Breast epithelium (tissue), 4 donors: ENCODE measurements at places on chromosomes 6 and 20.

DNA sequence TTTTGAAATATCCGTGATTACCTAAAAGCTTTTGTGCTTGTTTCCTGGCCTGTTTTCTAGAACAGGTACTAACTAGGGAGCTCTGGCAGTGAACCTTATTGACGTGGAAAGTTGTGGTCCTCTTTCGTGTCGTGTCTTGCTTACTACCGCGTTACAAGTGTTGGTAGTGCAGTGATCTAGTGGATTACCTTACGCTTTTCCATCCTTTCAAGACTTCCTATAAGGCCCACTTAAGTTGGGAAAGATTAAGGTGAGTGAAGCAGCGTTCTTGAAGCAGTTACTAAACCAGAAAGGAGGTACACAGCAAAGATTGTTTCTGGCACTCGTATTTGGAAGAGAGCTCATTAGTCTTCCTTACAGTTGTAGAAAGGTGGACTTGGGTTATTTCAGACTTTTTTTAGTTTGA is 1.9 kb downstream of the PNRC1 start:
- DNase-seq = no peak

GRCh38 chr6:13383328-13384163 is 55.2 kb upstream of the TBC1D7 start:
- no peak for DNase-seq

DNA sequence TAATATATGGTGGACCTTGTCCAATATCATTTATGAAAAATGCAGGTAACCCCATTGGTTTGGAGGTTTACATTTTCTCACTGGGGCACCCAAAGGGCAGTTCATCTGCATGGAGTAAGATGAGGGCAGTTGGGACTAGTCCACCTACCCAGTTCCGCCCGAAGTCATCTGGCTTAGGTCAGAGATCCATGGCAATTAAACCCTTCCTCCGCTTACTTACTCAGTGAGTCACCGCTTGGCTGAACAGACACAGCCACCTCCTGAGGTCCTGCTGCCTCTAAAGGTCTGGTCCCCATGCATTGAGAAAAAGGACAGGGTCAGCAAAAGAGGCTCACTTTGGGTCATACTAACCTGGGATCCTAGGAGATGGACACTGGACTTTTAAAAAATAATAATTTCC is 102.9 kb upstream of the PRL start:
- DNase-seq = peak; percentile 18

- no peak for DNase-seq
Measured at GRCh38 chr6:76940191-76940590, 523.1 kb downstream of the HTR1B start.

GRCh38 chr20:33835615-33836172 is 24.5 kb downstream of the CHMP4B start:
- DNase-seq = no peak

- no peak for DNase-seq
Measured at GRCh38 chr6:66245231-66245630, 538.2 kb upstream of the EYS start.

- DNase-seq = peak; percentile 42
Measured at GRCh38 chr6:150857062-150857944, 8.2 kb upstream of the MTHFD1L start.

GRCh38 chr6:34240329-34241248 is 3.9 kb downstream of the HMGA1 start:
- DNase-seq = no peak

DNA sequence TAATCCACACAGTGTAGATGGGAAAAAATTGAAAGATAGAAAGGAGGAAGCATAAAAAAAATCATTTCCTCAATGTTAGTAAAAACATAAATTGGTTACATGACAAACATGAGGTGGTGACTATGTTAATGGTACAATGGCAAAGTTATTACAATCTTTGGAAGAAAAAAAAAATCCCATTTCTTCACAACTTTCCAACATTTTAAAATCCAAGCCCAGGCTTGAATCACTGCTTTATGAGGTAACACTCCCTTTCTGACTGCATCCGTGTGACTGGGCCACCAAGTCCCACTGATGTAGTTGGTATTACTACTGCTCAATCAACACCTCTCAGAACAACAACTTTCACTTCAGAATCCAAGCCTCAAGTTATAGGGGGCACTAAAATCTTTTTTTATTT is 160.4 kb downstream of the BTBD9 start:
- DNase-seq = no peak

DNA sequence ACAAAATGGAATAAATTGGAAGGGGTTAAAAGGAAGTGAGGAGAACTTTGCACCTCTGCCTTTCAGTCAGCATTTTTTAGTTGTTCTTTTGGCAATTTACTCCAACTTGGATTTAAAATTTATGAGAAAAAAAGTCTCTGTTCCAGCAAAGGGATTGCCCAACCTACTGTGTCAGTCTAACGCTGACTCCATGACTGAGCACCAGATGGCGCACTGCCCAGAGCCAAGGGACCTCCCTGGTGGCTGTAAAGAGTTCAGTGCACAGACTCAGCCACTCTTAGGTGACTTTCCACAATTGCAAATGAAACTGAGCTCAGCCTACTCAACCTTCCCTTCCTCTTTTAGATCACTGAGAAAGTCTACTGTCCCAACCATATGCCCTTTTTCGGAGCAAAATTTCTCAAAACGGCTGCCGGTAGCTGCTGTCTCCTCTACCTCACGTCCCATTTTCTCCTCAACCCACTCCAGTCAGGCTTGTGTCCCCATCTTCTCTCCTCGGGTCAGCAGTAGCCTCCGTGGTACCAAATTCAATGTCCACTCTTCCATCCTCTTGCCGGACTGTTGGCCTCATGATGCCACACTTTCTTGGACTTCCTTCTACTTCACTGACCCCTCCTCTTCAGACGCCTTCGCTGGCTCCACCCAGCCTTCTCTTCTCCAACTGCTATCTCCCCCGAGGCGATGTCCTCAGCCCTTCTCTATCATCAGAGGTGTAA is 38.7 kb downstream of the GSTA2 start:
- peak; percentile 41 for DNase-seq

DNA sequence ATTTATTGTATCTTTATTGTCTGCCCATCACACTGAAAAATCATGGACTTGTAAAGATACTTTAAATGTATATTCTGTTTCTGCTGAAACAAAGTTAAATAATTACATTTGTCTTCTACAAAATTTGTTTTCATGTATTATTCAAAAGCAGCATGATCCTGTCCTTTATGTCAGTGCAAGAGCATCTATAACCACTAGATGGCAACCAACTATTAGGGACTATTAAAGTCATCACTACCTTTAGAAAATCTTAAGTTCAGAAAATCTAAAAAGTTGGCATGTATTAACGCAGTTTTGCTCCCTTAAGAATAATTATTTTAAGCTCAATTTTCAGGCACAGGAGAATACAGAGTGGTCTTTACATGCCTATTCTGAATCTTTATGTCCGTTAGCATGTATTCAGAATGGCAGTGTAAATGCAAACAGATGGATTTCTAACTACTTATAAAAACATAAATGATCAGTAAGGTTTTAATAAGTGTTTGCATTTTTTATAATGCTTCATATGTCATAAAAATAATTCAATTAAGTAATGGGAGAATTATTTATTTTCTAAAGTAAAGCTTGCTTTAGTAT is 17.8 kb downstream of the TMEM30A start:
- DNase-seq = no peak

DNA sequence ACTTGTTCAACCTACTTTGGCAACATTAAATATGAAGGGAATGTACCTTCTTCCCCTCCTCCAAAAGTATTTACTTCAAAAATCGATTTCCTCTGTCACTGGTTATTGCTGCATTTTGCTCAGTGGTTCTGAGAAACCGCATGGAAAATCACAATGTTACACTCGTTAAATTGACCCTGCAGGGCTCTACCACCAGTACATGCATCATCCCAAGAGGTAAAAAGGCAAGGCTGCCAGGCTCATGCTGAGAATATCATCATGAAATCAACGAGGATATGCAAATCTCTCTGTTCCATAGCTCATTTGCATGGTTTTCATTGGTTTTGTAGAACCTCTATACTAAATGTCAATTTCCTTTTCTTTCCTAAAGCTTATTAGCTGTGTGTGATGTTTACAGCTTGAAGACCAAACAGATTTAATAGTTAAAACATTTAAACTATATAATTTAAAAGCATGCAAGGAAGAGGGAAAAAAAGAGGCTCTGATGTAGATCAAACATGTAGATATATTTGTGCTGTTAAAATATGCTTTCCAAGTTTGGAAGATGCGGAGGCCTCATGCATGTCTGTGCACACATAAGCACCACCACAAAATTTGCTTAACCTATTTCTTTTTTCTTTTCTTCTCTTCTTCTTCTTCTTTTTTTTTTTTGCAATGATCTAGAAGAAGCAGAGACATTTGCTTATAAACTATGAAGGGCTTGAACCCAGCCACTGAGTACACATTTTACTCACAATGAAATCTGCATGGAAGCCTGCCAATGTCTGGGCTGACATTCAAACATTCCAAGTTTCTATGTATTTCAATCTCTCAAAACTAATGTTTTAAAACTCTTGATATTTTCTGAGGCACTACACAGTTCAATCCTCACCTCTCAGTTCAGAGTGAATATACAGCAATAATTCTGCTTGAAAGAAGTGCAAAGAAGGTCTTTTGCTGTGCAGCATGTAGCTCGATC is 194.0 kb downstream of the GMPR start:
- no peak for DNase-seq

DNA sequence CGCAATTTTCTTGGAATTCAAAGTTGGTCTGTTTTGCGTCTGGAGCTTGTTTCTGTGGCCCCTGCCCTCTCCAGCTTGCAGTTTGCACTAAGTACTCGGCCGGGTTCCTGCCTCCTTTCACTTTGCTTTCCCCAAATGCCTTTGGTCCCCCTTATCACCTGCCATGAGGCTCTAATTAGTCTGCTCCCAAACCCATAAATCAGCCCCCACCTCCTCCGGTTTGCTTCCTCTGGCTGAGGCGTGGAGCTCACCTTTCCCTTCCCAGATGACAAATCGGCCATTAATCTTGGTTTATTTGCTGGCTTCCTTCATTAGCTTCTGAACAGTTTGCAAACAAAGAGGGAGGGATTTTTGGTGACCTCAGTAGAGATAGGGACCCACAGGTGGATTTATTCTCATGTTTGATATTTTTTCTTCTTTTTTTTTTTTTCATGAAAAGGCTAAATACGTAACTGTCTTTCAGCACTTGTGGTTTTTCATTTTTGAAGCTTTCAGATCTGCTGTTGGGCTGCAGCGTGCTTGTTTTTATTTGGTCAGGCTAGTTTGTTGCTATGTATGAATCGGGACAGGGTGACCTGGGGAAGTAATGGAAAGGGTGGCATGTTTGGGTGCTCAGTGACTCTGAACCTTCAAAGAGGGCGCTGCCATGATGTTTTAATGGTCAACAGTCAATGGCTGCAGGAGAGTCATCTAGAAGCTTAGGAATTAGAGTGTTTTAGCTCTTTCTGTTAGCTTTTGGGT is 121.7 kb upstream of the JAG1 start:
- DNase-seq = no peak

DNA sequence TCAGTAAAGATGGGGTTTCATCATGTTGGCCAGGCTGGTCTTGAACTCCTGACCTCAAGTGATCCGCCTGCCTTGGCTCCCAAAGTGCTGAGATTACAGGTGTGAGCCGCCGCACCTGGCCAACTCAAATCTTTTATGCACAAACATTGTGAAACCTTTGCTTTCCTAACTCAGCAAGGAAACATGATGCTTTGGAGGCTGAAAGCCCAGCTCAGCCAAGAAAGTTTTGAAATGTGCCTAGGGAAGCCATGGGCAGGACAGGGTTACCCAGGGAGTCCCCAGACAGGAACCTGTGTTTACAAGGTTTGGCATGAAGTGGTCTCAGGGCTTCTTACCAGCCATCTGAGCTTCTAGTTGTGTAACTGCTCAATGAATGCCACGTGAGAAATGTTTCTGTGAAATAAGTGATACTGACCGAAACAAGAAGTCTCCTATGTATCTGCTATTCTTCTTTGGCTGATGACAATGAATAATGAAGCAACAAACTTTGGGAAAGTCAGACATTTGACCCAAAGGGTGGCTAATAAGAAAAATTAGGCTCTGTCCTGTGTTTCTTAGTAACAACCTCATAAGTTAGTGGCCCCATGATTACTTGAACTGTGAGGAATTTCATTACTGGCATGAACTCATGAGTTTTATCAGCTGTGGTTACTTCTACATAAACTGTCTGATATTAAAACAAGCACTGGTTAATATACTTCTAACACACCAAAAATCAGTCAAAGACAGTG is 163.5 kb downstream of the KIF6 start:
- no peak for DNase-seq

GRCh38 chr20:32569018-32569379 is 16.1 kb downstream of the NOL4L start:
- no peak for DNase-seq

GRCh38 chr6:137933696-137934095 is 66.6 kb downstream of the TNFAIP3 start:
- peak; percentile 56 for DNase-seq

- no peak for DNase-seq
Measured at GRCh38 chr6:104642871-104643270, 216.8 kb downstream of the HACE1 start.

DNA sequence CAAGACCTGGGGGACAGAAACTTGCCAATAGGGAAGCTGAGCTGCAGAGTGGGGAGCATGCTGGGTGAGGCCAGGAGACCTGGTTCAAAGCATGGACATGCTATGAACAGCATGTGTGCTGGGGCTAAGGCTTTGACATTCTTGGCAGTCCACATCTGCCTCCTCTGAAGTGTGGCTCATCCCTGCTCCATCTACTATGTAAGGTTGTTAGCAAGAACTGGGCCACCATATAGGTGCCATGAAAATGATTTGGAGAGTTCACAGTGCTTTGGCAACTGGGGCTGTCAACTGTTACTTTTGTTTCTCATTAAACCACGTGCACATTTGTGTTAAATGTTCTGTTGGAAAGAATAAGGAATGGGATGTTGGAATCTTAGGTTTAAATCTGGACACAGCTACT is 311.1 kb downstream of the CDC5L start:
- no peak for DNase-seq

GRCh38 chr6:125868678-125869395 is 78.1 kb downstream of the NCOA7 start:
- no peak for DNase-seq

DNA sequence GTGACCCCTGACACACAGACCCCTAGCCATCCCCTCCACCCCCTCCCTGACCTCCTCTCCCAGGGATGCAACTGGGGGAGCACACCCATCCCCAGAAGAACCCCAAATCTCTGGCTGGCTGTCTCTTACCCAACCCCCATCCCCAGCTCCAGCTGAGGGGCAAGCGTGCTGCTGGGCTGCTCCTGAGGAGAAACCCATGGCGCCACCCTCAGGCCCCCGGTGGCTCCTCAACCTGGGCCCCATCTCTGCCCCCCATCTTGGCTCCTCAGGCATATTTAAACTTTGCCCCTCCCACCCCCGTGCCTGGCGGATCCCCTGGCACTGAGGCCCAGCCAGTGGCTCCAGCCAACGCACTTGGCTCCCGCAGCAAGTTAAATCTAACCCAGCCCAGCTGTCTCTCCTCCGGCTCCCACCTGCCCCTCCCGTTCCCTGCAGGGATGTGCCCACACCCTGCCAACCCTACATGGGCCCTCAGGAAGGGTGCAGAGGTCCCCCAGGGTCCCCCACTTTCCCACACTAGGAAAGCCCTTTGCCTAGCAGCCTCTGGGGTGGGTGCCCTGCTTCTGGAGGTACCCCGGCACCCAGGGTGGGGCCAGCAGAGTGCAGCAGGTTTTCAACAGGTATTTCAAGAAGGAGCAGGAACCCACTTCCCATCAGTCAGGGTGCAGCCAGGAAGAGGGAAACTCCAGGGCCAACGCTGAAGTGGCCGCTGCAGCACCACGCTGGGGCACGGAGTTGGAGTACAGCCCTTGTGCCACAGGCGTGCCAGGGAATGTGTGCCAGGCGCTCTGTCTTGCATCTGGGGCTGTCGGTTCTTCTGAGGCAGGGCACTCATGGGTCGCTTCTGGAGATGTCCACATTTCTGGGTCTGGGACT is 5.3 kb upstream of the OSBPL2 start:
- DNase-seq = no peak
